ENCODE measurements at places on chromosomes 3 and 15.
A peak's percentile ranks its signal among the peaks of the same experiment; 100 is the strongest.

DNA sequence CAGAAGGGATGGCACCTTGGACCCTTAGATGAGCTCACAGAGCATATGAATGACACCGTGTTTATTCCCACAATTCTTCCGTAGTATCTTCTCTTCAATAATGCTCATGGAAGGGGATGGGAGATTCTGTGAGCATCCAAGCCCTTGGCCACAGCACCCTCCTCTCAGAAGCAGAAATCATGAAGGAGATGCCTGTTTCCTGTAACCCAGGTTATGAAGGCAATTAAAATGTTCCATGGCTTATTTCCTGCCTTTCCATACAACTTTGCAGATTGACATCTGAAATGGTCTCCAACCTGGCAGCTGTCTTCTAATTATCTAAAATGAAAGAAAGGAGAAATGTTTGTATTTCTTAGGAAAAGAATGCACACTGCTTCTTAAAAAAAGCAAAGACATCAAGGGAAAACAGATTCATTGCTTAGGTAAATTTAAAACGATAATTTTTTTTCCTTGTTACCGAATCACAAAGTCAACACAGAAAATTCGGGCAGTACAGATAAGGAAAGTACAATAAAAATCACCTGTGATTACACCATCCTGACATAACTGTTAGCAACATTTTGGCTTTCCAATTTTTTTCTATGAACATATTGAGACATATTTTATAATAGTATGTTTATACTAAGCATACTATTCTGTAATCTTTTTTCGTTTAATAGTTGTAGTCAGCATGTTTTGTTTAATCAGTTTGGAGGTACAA lies 128.5 kb downstream of the SQOR start:
- no peak for DNase-seq

GRCh38 chr3:57093971-57094535 lies 33.6 kb downstream of the SPATA12 start:
- DNase-seq = no peak

DNA sequence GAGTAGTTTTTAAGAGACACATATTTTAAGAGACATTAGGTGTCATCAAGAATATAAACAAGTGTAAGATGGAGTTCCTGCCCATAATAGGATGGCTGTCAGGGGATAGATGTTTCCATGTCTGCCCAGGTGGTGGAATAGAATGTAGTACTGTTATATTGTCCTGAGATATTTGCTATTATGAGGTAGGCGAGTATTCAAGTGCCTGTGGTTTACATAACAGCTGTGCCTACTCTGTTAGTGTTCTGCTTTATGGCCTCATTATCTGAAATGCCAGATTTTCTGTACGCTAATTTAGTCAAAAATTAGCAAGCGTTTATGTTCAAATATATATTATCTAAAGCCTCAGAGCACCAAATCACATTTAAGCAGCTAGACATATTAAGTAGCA lies 360.2 kb upstream of the ROPN1 start:
- DNase-seq = no peak

GRCh38 chr3:191476066-191476772 lies 15.3 kb downstream of the PYDC2 start:
- DNase-seq = no peak

GRCh38 chr15:70741677-70742293 lies 21.6 kb downstream of the UACA start:
- peak; percentile 65 for DNase-seq

DNA sequence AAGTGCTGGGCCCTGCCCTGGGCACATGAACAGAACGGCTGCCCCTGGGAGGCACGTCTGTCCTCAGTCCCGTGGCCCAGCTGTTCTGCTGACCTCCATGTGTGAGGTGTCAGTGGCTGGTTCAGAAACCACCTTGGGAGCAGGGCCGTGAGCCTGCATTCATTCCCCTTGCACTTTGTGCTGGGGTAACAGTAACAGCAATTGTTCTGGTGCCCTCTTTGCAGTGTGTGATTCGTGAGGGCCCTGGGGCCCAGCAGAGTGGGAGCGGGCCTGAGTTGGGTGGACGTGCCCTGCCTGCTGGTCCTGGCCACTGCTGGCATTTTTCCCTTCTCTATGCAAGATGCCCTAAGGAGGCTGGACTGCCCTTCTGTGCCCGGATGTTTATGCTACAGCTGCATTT lies 50.4 kb upstream of the MYZAP start:
- no peak for DNase-seq

GRCh38 chr3:59273976-59274375 lies 224.2 kb upstream of the CFAP20DC start:
- DNase-seq = peak; percentile 55

- peak; percentile 76 for DNase-seq
Observed at GRCh38 chr3:100590114-100590839, 19.1 kb upstream of the ADGRG7 start.

GRCh38 chr3:141853081-141853601 lies 23.3 kb upstream of the ATP1B3 start:
- no peak for DNase-seq

DNA sequence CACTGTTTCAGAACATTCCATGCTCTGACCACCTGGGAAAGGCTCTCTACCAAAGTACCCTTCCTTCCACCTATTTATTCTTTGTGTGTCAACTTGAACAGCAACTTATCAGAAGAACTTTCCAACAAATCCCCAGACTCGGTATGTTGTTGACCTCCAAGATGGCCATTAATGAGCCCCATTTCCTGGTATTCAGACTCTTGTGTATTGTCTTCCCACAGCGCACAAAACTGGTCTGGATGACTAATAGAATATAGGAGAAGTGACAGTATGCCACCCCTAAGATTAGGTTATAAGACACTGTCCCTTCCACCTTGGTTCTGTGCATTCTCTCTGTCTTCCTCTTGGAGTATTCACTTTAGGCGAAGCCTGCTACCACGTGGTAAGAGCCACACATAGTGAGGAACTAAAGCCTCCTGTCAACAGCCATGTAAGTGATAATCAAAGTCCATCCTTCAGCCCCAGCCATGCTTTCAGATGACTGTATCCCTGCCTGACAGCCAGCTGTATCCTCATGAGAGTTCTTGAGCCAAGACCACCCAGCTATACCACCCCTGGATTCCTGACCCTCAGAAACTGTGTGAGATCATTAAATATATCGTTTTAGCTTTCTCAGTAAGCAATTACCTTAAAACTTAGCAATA lies 481.7 kb downstream of the MAGI1 start:
- DNase-seq = no peak

DNA sequence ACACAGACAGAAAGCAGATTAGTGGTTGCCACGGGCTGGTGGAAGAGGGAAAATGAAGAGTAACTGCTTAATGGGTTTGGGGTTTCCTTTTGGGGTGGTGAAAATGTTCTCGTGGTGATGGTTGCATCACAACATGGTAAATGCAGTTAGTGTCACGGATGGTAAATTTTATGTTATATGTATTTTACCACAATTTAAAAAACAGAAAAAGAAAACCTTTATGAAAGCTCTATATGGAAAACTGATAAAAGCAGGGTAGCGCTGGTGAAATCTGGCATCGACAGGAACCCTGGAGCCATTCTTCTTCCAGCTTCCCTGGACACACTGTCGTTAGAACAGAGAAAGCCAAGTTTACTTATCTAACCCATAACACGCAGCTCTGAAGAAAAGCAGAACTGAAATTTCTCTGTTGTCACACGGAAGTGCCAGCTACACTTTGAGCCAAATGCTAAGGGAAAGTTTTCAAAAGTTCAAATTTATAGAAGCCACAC lies 287.7 kb upstream of the NR2F2 start:
- no peak for DNase-seq

DNA sequence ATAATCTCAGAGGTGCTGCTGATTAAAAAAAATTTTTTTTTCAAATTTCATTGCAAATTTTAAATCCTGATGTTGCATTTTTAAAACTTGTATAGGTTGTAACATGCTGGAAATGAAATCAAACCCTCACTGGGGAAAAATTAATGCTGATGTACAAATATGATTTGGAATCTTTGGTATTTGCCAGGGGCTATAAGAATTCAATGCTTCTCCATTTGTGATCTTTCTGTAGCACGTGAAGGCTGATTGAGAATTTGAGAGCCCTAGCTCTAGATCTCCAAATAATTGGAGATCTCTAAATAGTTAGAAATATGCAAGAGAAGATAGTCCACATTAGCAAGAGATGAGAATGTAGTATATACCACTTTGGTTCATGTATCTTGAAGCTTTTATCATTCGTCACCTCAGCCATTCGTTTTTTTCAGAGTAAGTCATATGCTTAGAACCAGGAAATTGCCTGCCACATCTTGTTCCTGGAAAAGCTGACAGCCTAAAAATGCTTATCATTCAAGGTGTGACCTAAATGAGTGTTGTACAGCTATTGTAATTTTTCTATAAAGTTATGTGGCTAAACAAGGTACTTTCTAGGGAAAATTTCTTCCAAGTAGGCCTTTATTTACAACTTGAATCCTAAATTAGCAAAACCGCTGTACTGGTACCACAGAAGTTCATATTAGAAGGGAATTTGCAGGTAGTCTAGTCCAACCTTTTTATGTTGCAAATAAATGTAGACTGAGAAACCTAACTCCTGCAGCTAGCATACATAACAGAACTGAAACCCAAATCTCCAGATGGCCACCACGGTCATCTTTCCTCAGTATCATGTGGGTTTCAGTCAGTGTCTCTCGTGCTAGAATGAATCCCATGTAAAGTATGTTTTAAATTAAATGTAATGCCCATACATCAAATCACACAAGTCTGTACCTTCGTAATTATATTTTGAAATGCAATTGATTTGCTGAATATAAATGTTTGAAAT lies 48.5 kb downstream of the FNDC3B start:
- DNase-seq = no peak

- DNase-seq = no peak
Observed at GRCh38 chr3:127718245-127718915, 45.6 kb downstream of the ABTB1 start.

DNA sequence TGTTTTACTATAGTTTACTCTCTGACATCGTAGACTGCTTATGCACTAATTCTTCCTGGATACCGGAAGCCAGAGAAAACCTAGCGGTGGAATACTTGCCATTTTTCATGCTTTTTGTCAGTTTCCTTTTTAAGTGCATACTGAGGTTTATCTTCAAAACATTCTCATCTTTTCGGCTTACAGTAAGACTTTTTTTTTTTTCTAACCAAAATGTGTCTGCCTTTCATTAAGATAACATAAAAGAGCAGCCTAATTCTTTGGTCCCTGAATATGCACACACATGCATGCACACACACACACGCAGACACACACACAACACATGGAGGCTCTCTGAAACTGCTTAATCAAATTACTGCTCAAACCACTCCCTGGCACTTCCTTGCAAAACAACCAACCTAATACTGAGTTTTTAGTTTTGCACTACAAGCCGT lies 1.3 kb downstream of the ZNF445 start:
- DNase-seq = peak; percentile 54

DNA sequence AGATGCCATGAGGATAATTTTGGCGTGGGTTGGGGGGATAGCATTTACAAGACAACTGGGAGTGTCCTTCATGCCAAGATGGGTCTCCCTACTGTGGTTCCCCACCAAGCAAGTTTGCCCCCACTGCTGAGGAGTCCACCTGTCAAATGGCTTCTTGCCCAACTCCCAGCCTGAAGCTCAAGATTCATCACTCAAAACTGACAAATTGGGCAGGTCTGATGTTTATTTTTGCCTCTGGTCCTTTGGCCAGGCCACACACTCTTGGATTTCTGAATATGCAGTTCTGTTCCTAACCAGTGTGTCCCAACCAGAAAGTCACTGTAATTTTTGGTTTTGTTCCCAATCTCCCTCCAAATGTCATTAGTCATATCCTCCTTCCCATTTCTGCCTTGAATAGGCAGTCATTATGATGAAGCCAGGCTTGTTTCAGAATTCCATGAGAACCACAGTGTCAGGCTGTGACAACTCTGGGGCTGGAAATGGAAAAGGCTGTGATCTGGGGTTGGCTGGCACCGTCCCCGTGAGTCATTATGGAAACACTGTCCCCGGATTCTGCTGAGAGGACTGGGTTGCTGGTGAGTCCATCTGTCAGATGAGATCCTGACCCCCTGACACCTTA lies 29.3 kb upstream of the MEF2A start:
- DNase-seq = peak; percentile 65

DNA sequence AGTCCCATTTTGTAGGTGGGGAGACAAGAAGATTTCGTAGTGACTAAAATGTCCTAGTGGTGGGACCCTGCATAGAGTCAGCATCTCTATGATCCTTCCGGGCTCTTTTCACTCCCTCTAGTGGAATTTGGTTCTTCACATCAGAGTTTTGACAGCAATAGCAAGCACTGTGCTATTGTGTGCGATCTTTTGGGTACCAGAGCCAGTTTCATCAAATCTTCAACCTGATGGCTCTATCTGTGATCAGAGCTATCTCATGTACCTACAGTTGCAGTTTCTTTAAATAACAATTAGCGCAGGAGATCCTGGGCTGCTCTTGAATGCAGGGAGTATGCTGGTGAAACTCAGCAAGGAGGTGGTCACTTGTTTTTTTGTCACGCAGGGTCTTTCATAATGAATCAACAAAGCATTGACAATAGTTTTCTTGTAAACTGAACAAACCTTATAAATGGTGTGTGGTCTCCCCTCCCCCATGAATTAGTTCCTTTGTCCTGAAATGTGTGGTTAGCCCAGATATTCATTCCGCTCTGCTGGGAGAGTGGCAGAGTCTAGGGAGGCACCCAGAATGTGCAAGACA lies 257.2 kb upstream of the SOX2 start:
- DNase-seq = no peak

- no peak for DNase-seq
Observed at GRCh38 chr3:183966361-183966791, 51.3 kb downstream of the ABCC5 start.

DNA sequence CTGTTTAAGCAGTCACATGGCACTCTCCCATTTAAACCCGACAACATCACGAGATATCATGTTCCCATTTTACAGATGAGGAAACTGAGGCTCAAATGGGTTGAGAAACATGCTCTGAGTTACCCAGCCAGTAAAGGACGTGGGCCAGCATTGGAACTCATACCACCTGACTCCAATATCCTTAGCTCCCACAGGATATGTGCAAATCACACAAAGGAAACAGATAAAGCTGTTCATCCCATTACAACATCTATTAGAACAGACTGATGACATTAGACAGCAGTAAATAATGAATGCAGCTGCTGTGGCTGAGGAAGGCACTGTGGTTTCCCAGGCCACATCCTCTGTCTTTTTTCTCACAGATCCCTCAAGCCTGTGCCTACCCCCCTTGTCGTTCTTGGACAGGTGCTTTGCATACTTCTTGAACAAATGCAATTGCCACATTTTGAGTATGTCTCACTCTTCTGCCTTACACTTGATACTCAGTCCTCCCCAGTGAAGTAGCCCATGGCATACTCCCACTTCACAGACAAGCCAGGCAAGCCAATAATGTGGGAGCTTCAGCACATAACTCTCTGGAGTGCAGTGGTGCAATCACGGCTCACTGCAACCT lies 17.7 kb downstream of the FRMD4B start:
- DNase-seq = no peak
